ENCODE measurements at places on chromosomes 6 and 20.

DNA sequence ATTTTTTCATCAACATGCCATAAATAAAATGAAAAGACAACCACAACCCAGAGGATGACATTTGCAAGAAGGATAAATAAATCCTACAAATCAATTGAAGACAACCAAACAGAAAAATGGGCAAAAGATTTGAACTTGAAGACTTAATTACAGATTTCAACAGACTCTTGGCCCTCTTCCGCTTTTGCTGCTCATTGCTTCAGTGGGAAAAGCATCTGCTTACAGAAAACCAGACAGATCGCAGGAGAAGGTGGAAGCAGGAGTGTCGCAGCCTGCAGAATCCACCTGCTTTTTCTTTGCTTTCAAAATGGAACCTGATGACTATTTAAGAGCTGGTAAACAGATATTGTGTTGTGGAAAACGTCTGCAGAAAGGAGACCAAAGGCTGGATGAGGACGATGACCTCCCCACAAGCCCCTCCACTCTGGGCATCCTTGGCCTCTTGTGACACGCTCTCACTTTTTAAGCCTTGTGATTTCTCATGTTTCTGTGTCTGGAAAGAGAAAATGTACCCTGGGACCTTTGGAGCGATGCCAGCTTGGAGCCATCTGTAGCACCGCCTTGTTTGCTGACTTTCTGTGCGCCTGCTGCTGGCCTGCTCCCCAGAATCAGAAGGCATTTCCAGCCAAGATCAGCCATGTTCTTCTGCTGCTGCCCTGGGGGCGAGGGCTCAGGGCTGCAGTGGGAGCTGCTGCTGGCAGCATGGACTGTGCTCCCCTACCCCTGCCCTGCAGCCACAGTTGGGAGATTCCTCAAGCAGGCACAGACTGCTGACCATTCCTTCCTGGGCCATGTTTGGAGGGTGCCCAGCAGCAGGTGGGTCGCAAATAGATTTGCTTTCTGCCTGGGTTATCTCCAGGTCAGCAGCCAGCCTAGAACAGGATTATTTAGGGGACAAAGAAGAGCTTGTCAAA, 3.6 kb upstream of the CSTL1 start:
- no peaks in the 10 kb centered on the region for H3K27me3 ChIP-seq
- H3K4me3 ChIP-seq: no peak overlapping the region
- no peak overlapping the region for H3K27ac ChIP-seq
- no peaks in the 10 kb centered on the region for H3K4me1 ChIP-seq
- H3K36me3 ChIP-seq: no peaks in the 10 kb centered on the region

- no peak overlapping the region for H3K4me3 ChIP-seq
- no peaks in the 10 kb centered on the region for H3K27me3 ChIP-seq
- no peaks in the 10 kb centered on the region for H3K36me3 ChIP-seq
- no peak for DNase-seq
Observed at GRCh38 chr6:21360336-21360735, 233.2 kb upstream of the SOX4 start.

DNA sequence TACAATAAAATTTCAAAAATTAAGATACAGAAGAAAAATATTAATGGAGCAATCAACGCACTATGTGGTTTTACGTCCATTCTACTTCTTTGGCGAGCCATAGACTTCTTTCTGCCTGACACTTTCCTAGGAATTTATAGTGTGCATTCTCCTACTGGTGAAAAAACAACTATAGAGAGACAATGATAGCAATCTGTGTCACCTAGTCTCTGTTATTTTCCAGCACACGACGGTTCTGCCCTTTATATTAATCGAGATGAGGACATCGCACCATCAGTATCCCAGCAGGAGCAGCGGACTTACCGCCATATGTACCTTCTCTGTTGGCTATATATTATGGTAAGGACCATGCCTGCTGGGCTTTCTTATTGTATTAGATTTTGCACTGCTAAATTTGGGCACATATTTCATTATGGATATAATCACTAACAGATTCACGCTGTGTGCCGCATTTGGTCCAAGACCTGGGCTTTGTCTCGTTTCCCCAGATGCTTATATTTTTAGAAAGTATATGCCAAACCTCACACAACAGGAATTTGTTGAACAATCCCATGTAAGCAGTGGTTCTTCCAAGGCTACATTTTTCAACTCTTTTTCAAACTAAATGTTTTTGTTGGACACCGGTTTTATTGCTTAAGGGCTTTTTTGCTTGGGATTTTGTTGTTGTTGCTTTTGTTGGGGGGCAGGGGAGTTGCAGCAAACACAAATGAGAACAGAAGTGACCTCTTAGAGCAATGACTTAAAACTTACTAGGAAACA, 166.4 kb downstream of the ADAT2 start:
- H3K36me3 ChIP-seq: peaks cover 2% of the 10 kb centered on the region
- H3K4me3 ChIP-seq: no peak overlapping the region
- peaks cover 1% of the 10 kb centered on the region for H3K4me1 ChIP-seq
- no peak overlapping the region for H3K27ac ChIP-seq

DNA sequence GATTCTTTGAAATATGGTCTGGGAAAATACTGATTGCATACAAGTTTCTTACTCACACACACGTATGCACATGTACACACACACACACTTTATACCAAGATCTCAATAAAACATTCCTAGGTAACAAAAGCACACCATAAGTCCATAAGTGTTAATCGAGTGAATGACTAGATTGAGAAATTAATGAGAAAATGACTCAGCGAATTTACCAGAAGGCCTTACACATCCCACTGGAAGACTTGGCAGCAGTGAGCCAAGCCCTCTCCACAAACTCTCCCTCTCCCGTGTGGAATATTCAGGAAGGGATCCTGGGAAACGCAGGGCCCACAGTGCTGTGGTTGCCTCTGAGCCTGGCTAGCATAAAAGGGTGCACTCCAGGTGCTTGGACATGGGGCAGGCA, 227.2 kb downstream of the LY86 start:
- H3K36me3 ChIP-seq: no peaks in the 10 kb centered on the region
- H3K27me3 ChIP-seq: peaks cover 7% of the 10 kb centered on the region
- no peak for DNase-seq

- H3K27me3 ChIP-seq: peaks cover 4% of the 10 kb centered on the region
- H3K36me3 ChIP-seq: no peaks in the 10 kb centered on the region
- H3K4me1 ChIP-seq: no peaks in the 10 kb centered on the region
- H3K27ac ChIP-seq: no peak overlapping the region
- H3K4me3 ChIP-seq: no peak overlapping the region
Observed at GRCh38 chr6:80077067-80077466, 29.4 kb upstream of the BCKDHB start.

DNA sequence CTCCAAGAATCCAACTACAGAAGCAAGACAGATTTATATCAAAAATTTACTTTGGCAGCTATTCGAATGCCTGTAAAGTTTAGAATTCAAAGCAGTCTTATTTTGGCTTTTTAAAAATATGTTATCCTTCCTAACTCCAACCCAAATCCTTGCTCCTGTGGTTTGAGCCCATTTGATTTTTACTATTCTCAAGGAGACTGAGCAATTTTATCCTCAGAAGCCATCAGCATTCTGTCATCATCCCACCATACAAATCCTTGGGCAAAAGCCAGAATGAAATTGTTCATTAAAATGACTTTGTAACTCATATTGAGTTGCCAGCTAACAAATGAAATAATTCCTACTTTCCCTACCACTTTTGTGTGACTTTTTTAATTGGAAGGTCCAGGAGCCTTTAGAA, 392.8 kb downstream of the ADGRB3 start:
- H3K4me3 ChIP-seq: no peak overlapping the region
- no peaks in the 10 kb centered on the region for H3K36me3 ChIP-seq
- no peak overlapping the region for H3K27ac ChIP-seq
- no peak for DNase-seq
- H3K27me3 ChIP-seq: no peaks in the 10 kb centered on the region
- no peaks in the 10 kb centered on the region for H3K4me1 ChIP-seq

DNA sequence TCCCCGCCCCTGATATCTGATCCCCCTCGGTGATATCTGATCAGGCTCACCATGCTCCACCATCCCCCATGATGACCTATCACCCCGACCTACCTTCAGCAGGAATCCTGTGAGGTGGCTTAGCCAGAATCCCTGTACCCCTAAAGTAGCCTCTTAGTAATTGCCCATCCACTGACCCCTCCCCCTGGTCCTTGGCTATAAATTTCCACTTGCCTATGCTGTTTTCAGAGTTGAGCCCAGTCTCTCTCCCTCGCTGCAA, 177.5 kb upstream of the GGTLC1 start:
- H3K4me3 ChIP-seq: no peak overlapping the region
- no peak overlapping the region for H3K27ac ChIP-seq
- H3K4me1 ChIP-seq: no peaks in the 10 kb centered on the region
- H3K36me3 ChIP-seq: no peaks in the 10 kb centered on the region
- H3K27me3 ChIP-seq: peaks cover 6% of the 10 kb centered on the region

- no peak overlapping the region for H3K27ac ChIP-seq
- no peaks in the 10 kb centered on the region for H3K4me1 ChIP-seq
- H3K4me3 ChIP-seq: no peak overlapping the region
- H3K36me3 ChIP-seq: no peaks in the 10 kb centered on the region
- peaks cover 6% of the 10 kb centered on the region for H3K27me3 ChIP-seq
Observed at GRCh38 chr20:1761116-1761515, 103.5 kb upstream of the SIRPG start.

DNA sequence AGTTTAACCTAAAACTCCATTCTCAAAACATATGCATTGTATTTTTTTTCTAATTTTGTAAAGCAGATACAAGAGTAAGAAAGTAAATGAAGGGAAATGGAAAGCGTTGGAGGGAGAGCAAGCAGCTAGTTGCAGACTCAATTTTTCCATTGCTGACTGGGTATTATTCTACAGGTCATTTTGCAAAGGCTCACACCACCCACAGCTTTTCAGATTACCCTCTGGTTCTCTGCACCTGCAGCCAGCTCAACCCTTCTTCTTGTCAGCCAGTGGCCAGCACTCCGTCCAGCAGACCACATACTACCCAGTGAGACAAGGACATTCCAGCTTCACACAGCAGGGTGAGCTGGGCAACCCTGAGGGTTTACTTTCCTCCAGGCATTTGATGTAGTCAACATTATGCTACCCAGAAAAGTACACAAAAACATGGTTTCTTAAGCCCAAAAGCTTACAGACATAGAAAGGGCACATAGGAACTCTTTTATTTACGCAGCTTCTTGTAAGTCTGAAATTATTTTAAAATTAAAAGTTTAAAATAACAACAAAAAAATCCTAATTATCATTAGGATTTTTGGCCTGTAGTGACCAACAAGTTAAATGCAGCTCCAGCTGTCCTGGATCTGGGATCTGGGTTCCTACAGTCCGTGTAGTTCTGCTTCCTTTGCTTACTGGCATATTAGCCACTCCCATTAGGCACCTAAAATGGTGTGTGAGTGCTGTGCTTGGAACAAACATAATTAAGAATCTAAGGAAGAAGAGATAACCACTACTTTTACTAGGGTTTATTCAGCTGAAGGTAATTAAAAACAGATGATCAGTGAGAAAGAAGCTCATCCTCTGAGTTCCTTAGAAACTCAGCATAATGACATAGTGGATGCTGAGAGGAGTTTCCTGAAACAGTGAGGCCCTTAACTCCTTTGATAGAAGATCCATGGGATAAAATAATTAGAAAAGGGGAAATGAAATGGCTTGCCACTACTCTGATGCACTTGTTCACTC, 185.3 kb downstream of the PKHD1 start:
- H3K36me3 ChIP-seq: no peaks in the 10 kb centered on the region
- H3K27me3 ChIP-seq: no peaks in the 10 kb centered on the region
- H3K4me3 ChIP-seq: no peak overlapping the region
- H3K4me1 ChIP-seq: no peaks in the 10 kb centered on the region
- no peak for DNase-seq

DNA sequence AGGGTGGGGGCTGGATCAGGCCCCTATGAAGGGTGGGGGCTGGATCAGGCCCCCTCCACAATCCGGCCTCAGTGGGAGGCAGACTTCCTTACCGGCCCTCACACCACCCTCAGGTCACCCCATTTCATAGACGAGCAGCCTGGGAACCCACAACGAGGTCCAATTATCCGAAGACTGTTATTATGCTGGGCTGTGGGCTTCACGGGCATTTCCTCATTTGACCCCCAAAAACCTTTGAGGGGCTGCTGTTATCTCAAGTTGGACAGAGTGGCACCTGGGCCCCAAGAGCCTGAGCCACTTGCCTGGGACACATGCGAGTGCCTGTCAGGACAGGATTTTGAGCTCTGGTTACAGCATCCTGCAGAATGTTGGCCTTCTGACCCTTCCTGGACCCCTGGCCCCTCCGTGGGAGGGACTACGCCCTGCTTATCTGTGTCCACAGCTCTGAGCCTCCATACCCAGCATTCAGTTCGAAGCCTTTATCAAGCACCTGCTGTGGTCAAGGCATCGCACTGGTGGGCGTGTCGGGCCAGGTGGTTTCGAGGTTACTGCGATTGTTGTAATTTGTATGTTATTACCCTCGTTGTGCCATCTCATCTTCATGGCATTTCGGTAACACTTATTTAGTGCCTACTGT, 34.5 kb upstream of the PCMTD2 start:
- H3K27me3 ChIP-seq: peaks cover 22% of the 10 kb centered on the region
- H3K27ac ChIP-seq: no peak overlapping the region
- H3K4me1 ChIP-seq: no peaks in the 10 kb centered on the region

DNA sequence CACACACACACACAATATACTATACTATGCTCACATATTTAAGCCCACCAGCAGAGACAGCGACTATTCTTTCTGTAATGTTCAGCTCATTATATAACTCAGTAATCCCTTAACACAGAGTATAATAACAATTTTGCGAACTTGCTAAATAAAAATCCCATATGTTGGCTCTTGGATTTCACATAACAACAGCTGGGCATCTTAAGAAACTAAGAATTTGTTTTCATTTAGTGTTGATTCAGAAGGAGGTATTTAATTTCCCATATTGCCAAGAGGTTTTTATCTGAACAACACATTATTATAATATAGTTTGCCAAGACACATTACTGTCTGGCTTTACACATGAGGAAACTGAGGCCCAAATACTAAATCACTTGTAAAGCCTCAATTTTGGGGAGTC, 7.4 kb downstream of the ECT2L start:
- H3K27me3 ChIP-seq: peaks cover 4% of the 10 kb centered on the region
- no peak overlapping the region for H3K4me3 ChIP-seq
- no peak overlapping the region for H3K27ac ChIP-seq

DNA sequence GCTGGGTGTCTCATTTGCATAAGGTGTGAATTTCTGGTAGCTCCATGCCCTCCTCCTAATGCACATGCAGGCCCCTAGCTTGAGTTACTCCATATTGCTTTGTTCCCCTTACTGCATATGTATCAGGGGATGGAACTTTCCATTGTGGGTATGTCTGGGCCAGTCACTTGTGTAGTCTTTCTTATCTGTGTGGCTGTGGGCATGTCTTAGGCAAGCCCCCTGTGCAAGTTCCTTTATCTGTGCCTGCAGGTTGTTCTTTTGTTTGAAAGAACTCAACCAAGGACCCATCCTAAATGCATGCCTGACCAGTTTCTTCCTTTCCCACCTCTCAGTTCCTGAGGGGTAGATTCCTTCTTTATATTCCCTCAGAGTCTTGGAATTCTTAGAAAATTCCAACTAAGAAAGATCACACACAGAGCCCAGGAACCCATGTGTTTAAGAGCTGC, 23.6 kb downstream of the MBOAT1 start:
- DNase-seq: no peak
- H3K36me3 ChIP-seq: peaks cover 6% of the 10 kb centered on the region
- no peaks in the 10 kb centered on the region for H3K4me1 ChIP-seq
- no peaks in the 10 kb centered on the region for H3K27me3 ChIP-seq
- H3K4me3 ChIP-seq: no peak overlapping the region

- no peak for DNase-seq
- H3K4me3 ChIP-seq: no peak overlapping the region
- no peak overlapping the region for H3K27ac ChIP-seq
Observed at GRCh38 chr6:107185391-107185970, 70.2 kb upstream of the BEND3 start.

- no peak overlapping the region for H3K27ac ChIP-seq
- no peaks in the 10 kb centered on the region for H3K27me3 ChIP-seq
- no peak for DNase-seq
- peaks cover 7% of the 10 kb centered on the region for H3K36me3 ChIP-seq
- H3K4me1 ChIP-seq: peaks cover 17% of the 10 kb centered on the region
Observed at GRCh38 chr6:156336089-156336488, 441.1 kb upstream of the ARID1B start.
